ENCODE measurements at places on chromosomes 5 and 9.

GRCh38 chr5:60811105-60811504 is 33.0 kb downstream of the ELOVL7 start:
- no peak for DNase-seq

DNA sequence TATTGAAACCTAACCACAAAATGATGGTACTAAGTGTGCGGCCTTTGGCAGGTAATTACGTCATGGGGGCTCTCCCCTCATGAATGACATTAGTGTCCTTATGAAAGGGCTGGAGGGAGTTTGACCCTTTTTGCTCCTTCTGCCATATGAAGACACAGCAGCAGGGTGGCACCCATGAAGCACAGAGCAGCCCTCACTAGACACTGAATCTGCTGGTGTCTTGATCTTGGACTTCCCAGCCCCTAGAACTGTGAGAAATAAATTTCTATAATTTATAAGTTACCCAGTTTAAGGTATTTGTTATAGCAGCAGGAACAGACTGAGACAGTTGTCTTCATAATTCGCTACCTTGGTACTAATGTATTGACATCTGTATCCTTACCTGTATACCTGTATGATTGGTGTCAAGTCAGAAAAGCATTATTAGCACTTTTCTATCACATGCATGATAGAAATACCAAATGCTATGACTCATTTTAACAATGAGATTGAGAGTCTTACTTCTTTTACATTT is 80.4 kb downstream of the GCNT4 start:
- DNase-seq: no peak

- no peak for DNase-seq
These were observed 160.4 kb upstream of the MPDZ start for GRCh38 chr9:13439685-13440476.

GRCh38 chr9:96599298-96599697 is 20.3 kb downstream of the CDC14B start:
- no peak for DNase-seq

DNA sequence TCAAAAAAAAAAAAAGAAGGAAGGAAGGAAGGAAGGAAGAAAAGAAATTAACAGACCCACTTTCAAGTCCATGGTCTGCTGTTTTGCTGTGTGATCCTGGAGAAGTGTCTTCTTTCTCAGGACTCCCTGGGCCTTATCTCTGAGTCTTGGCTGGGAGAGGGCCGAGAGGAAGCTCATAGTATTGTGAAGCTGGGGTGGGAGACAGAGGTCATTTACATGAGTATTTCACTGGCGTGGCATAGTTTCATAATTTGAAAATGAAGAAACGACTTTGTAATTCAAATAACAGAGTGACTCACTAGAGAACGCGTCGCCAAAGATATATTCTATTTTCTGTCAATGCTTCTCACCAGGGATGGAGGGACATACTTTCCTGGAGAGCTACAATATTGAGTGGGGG is 2.4 kb upstream of the C9orf50 start:
- DNase-seq: no peak

Measured in iPS-NIHi11 (cell line).